ENCODE measurements at places on chromosomes 11 and 22. TPM values are rescaled to one million over a fixed set of nuclear protein-coding genes. Genes with fewer than 3 reads are reported as not detected.

Gene POU2AF2
- not detected for total RNA-seq

Gene GTSE1
- 0.13 TPM for total RNA-seq

Gene MMP12
- not detected for total RNA-seq

Gene OR6T1
- not detected for total RNA-seq

Gene WT1
- not detected for total RNA-seq

Gene WNT11
- total RNA-seq: not detected

Gene XRRA1
- 10.8 TPM for total RNA-seq

Gene MPZL3
- 81.4 TPM for total RNA-seq

Gene KDM4E
- total RNA-seq: not detected

Gene MORC2
- total RNA-seq: 11.0 TPM

Gene RAG1
- total RNA-seq: 1.3 TPM

Gene MFNG
- 0.26 TPM for total RNA-seq

Gene HEPHL1
- 0.51 TPM for total RNA-seq

Gene GLYAT
- total RNA-seq: not detected

Gene DUSP8
- total RNA-seq: 0.26 TPM

Gene ACTN3
- total RNA-seq: not detected

Gene C11orf97
- not detected for total RNA-seq

Gene KCNJ5
- 15.5 TPM for total RNA-seq

Gene EIF4ENIF1
- total RNA-seq: 5.3 TPM

Gene RIC3
- 0.26 TPM for total RNA-seq

Gene MRGPRX4
- not detected for total RNA-seq

Gene HORMAD2
- total RNA-seq: not detected

Gene CYTH4
- total RNA-seq: not detected

Gene RTN4RL2
- total RNA-seq: not detected

Gene APLNR
- not detected for total RNA-seq

Gene CDC45
- 0.26 TPM for total RNA-seq

Gene TEX12
- total RNA-seq: not detected

Gene ANO9
- total RNA-seq: 7.4 TPM

Gene IL18BP
- 1.4 TPM for total RNA-seq

Gene TMEM86A
- 0.53 TPM for total RNA-seq

Gene POLR3H
- 14.3 TPM for total RNA-seq

Gene MYO18B
- total RNA-seq: not detected

Gene OR5D14
- total RNA-seq: not detected

Gene PNPLA5
- not detected for total RNA-seq

Gene MPEG1
- total RNA-seq: not detected

Gene LTBP3
- 22.5 TPM for total RNA-seq

Gene FOLR2
- not detected for total RNA-seq

Gene UQCR10
- 42.4 TPM for total RNA-seq

Gene RIBC2
- not detected for total RNA-seq

Data from bronchial epithelial cell (primary cell).